Naive thymus-derived CD8-positive, alpha-beta T cell (primary cell): ENCODE measurements at places on chromosomes 13 and 19. TPM values are rescaled to one million over a fixed set of nuclear protein-coding genes. Genes with fewer than 3 reads are reported as not detected.

The ZNF681 gene
- 9.7 TPM for total RNA-seq

The CLDND2 gene
- 0.73 TPM for total RNA-seq

The ZNF442 gene
- total RNA-seq = 7.6 TPM

The LRRC4B gene
- total RNA-seq = not detected

The FPR2 gene
- not detected for total RNA-seq

The SLC6A16 gene
- total RNA-seq = 6.0 TPM

The PCDH9 gene
- 1.7 TPM for total RNA-seq

The LSM14A gene
- 196 TPM for total RNA-seq

The GPR4 gene
- not detected for total RNA-seq

DNA sequence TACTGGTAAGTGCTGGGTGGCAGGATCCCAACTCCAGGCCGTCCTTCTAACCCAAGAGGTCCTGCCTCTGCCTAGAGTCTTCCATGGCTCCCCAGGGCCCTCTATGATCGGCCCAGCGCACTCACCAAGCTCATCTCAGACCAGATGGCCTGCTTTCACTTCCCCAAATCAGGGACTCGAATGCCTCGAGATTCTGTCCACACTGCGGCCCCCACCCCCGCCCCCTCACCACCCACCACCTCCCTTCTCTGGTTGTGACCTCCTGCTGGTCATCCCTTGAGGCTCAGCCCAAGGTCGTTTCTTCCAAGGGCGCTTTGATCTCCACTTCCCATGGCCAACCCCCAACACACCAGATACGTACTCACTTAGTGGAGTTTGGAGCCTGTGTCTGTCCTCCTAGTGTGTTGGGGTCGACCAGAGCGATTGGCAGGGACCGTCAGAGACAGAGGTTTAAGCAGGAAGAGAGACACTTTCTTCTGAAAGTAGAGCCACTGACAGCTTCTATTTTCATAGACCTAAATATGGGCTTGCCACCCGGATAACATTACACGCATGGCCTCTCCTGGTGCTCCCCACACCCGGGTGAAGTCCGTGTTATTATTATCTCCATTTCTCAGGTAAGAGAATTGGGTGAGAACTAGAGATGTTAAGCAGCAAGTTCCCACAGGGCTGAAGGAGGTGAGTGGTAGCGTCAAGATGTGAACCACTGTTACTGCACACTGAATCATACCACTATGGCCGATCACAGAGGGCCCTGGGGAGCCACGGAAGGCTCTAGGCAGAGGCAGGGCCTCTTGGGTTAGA lies at the start of gene FCER2:
Gene FCER2 (minus strand): TSS at position 478 of the 804 bp plus-strand sequence. CDS start 2,371 bp downstream, outside the sequence.
- no peak for DNase-seq

DNA sequence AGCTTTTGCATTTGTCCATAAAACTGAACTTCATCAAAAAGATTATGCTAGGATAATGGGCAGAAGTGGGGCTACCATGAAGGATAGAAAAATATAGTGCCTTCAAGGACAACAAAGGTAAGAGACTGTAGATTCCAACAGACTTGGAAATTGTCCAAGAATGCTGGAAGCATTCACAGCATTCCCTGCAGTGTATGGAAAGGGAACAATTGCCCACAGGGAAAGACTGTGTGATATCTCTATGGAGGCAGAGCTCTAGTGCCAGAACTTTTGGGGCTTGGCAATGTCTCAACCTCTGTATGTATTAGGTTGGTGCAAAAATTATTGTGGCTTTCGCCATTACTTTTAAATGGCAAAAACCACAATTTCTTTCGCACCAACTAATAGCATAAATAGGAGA lies 1598.8 kb upstream of the MIR17HG start:
- no peak for DNase-seq

DNA sequence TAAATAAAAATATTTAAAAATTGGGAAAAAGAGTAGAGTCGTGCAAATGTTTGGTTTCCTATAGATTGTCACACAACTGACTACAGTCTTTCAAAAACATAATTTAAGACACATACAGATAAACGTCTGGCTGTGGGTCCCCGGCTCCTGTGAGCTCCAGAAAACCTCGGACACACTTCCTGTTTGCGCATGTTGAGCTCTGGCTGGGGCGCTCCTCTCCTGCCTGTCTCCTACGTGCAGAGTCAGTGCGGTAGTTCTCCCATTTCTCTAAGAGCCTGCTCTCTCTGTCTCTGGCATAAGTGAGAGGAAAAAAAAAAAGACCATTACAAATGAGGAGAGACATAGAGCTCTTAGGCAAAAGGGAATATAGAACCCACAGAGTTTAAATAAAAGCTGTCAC lies 128.2 kb upstream of the OBI1 start:
- no peak for DNase-seq

DNA sequence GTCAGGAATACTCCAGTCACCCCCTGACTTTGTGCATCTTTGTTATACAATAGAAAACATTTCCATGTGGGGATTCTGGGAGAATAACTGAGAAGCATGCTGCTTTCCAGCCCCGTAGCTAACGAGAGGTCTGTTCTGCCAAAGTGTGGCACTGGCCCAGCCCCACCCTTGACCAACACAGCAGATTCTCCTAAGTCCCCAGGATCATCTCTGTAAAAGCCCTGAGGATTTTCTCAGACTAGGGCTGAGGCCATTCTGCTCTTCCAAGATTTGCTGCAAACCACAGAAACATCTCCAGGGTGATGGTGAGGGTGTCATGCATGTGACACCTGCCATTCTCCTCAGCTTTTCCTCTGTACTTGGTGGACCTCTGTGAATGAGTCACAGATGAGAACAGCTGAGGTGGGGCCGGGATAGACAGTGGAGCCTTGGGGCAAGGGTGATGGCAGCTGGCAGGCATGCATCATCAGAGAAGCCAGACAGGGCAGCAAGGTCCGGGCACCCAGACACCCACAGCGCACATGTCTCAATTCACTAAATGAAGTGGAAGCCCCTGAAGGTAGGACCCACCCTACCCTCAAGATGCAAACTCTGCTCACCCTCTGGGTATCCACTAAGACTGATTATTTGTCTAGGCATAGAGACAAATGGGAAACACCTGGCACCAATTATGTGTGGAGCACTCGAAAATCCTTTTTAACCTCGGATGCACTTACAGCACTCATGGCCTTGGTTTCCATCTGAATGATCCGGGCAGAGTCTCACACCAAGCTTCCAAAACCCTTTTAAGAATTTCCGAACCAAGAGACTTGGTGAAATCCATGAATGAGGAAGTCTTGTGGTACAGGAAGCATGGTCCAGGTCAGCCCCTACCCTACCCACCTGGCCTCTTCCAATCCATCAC lies 20.1 kb upstream of the DOCK9 start:
- no peak for DNase-seq

GRCh38 chr13:99386911-99387788 lies 80.0 kb upstream of the GPR183 start:
- DNase-seq = peak; percentile 81

GRCh38 chr13:99600318-99600717 lies 99.0 kb downstream of the TM9SF2 start:
- peak; percentile 30 for DNase-seq

GRCh38 chr19:51921949-51922348 lies 5.3 kb upstream of the ZNF613 start:
- DNase-seq = no peak

DNA sequence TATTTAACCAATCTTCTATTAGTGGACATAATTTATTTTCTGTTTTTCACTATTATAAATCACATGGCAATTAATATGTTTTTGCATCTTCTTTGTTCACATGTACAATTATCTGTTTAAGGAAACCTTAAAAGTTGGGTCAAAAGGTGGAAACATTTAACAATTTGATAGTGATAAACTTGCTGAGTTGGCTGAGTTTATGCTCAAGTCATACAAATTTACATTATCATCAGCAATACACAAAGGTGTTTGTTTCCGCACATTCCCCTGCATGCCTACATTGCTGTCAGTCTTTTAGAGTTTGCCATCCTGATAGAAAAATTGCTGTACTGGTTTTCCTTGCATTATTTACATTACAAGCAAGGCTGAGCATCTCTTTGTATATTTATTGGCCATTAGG lies 139.5 kb downstream of the KCNRG start:
- no peak for DNase-seq

DNA sequence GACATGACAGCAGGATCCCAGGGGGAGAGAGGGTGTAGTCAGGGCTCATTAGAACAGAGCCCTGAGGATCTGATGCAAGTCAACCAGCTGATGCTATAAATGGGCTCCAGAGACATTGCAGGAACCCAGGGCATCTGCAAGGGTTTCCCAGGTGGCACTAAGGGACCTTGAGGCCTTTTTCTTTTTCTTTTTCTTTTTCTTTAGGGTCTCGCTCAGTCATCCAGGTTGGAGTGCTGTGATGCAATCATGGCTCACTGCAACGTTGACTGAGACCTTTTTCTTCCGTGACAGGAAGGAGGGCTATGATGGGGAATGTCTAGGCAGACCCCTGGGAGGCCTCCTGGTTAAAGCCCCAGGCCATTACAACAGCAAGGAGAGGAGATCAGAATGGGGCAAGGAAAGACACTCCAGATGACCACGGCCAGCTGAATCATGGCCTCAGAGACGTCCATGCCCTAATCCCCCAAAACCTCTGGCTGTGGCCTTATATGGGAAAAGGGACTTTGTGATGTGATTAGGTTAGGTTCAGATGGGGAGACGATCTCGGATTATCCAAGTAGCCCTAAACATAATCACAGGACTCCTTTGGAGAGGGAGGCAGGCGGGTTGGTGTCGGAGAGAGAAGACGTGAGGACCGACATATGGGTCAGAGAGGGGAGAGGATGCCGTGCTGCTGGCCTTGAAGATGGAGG lies 4.5 kb upstream of the FCGRT start:
- no peak for DNase-seq

DNA sequence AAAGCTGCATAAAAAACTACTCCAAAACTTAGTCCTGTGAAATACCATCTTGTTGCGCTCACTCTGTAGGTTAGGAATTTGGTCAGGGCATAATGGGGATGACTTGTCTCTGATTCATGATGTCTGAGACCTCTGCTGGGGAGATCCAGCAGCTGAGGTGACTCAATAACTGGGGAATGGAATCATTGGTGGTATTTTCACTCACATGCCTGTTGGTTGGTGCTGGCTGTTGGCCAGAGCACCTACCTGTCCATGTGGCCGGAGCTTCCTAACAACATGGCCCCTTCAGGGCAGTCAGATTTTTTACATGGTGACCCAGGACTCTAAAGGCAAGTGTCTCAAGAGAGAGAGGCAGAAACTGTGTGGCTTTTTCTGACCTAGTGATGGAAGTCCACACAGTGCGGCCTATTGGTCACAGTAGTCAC lies 7.4 kb upstream of the ESD start:
- no peak for DNase-seq

DNA sequence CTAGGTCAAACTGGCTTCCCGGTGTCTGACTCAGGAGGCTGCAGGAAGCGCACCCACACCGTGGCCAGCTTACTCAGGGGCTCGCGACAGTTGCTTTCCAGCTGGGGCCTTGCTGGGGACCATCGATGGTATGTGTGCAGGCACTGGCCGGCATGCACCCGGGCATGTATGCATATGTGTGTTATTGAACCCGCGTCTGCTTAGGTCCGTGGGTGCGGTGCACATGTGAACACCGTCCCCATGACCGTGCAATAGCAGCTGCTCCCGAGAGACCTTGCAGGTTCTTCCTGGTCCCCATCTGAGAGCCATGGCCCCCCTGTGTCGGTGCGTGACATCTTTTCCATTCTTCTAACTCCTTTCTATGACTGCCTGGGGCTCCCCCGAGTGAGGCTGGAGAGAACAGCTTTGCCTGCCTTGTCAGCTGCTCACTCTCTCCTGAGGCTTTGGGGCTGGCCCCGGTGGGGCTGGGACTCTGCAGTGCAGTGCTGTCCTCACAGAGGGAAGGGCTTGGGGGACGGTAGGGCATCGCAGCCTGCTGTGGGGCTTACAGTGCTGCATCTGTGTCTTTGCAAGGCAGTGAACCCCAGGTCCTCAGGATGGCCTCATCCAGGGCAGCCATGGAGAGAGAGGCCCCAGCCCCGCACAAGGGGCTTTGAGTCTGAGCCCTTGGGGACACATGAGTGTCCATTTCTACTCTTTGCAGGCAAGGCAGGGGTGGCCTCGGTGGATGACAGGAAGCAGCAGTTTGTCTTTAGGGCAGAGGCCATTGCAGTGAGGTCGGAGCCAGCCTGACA lies 65.1 kb downstream of the CHST8 start:
- DNase-seq = no peak

DNA sequence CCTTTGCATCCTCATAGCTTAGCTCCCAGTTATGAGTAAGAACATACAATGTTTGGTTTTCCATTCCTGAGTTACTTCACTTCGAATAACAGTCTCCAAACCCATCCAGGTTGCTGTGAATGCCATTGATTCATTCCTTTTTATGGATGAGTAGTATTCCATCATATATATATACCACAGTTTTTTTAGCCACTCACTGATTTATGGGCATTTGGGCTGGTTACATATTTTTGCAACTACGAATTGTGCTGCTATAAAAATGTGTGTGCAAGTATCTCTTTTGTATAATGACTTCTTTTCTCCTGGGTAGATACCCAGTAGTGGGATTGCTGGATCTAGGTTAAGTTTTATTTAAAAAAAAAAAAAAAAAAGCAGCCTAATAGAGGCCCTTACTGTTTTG lies 14.1 kb downstream of the TNFRSF19 start:
- DNase-seq = no peak

DNA sequence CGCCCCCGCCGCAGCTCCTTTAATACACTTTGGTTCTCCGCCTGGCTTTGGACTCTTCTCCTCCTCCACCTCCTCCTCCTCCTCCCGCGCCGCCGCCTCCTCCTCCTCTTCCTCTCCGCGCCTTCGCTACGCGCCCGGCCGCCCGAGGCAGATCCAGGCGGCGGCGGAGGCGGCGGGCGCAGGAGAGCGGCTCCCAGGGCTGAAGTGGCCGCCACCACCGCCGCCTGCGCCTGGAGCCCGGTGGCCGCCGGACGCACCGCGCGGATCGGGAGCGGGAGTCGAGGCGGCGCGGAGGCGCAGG lies at the start of gene ZIC2:
Gene ZIC2 (plus strand): TSS at position 50 of the 301 bp plus-strand sequence. CDS start 281 bp downstream, outside the sequence.
- DNase-seq = no peak

DNA sequence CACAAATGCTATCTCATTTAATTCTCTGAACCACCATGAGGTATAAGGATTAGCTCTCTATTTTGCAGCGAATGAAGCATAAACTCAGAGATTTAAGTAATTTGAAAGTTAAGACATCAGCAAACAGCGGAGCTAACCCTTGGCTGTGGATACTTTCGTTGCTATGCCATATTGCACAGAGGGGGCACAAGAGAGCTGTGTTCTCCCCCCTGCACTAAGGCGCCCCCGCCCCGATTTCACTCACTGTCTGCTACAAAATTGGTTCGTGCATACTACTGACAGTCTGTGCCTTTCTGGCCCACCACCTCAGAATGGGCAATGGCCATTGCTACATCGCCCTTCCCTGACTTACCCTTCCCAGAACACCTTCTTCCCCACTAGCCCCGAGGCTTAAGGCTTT lies 105.7 kb upstream of the OBI1 start:
- DNase-seq = no peak

DNA sequence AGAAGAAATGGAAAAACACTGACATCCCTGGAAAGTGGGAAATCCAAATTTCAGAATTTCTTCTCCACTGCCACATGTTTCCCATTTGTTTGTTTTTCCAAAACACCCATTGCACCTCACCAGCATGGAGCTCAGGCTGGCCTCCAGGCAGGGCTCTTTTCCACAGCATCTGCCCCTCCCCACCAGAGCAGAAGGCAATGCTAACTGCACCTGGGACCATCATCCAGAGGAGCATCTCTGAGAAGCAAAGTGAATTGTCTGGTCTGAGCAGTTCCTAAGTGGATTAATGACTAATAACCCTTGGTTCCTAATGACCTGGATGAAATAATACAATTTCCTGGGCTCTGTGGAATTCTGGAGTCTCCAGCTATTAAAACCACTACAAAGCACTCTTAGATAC lies 8.8 kb upstream of the CYSLTR2 start:
- DNase-seq = no peak
